Stimulated activated CD4-positive, alpha-beta T cell treated with anti-CD3 and anti-CD28 coated beads, Interleukin-15, amount 100 ng/mL, for 48 hours (primary cell): ENCODE measurements at places on chromosomes 3 and 15.

DNA sequence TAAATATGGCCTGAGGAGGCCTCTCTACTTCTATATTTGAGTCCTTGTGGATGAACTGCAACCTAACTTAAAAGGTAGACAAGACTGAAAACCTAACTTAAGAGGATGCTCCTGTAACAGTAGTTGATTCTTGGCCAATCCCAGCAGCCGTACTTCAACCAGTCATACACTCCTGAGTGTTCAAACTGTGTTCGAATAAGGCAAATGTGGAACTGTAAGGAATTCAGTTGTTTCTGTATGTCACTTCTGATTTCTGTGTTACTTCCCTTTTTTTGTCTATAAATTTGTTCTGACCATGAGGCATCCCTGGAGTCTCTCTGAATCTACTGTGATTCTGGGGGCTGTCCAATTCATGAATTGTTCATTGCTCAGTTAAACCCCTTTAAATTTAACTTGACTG, 20.5 kb downstream of the GALK2 start:
- no peak for DNase-seq

- peak; percentile 31 for DNase-seq
Measured at GRCh38 chr3:36868614-36869436, 76.0 kb downstream of the TRANK1 start.

GRCh38 chr3:48244461-48244860, 3.6 kb downstream of the ZNF589 start:
- DNase-seq: no peak

- DNase-seq: no peak
Measured at GRCh38 chr15:99197856-99198255, 51.5 kb downstream of the TTC23 start.

- DNase-seq: no peak
Measured at GRCh38 chr15:35208353-35208752, 123.3 kb upstream of the NANOGP8 start.

DNA sequence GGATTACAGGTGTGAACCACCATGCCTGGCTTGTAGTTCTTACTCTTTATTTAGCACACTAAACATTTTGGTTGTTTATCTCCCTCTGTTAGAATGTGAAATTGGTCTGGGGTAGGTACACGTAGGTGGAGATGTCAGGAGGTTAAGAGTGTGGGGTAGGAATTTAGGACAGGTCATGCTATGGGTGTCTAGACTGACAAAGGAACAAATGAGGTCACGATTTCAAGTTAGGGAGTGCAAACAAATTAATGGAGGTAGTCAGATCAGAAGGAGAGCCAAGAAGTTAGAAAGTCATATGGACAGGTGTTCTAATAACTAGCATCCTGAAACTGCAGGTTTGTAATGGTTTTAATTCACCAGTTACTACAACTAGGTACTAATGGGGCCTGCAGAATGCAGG, 19.8 kb downstream of the CDV3 start:
- DNase-seq: no peak

DNA sequence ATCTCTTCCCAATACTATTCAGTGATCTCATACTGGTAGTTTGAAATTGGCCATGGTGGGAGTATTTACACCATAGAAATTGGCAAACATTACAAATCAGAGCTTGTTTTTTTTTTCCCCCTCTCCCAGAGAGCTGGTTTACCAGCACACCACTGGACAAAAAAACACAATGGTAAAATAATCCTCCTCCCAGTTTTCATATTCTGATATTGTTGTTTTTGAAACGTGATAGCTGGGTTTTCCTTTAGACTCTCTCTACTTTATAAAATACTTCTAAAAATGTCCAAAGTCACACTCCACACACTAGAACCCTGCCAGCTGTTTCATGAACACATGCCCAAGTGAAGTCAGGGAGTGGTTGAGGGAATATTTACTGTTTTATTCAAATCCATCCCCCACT, 187.5 kb downstream of the DTWD1 start:
- no peak for DNase-seq
